M059J (cell line): ENCODE measurements at places on chromosomes 11 and 22. TPM values are rescaled to one million over a fixed set of nuclear protein-coding genes. Genes with fewer than 3 reads are reported as not detected.

GRCh38 chr11:3180869-3181268 is 15.8 kb upstream of the OSBPL5 start:
- no peak for DNase-seq

GRCh38 chr11:79437981-79438630 is 2.7 kb downstream of the TENM4 start:
- DNase-seq = peak; percentile 82

DNA sequence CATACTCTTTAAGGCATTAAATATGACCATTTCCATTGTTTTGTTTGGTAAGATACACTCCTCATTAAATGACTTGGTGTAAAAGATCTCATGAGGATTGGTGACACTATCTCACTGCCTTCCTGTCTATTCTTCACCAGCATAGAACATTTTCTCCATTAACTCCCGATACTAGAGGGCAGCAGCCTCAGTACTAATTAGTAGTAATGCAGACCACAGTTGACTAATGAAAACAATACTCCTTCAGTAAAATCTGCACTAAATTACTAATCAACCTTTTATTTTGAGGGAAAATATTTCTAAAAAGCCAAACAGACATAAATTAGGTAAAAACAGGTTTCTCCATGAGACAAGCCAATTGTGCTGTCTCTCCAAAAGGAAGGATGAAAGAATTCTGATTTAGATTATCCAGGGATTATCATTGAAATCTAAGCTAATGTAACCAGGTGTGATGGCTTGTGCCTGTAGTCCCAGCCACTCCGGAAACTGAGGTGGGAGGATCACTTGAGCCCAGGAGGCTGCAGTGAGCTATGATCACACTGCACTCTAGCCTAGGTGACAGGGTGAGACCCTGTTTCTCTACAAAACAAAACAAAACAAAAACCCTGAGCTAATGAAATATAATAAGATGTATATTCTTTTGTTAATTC is 9.4 kb downstream of the PGM2L1 start:
- peak; percentile 74 for DNase-seq

Gene IGSF22
- total RNA-seq = not detected in 2 replicates
